Kidney glomerular epithelial cell (primary cell): ENCODE measurements at places on chromosomes 2 and 18.

GRCh38 chr2:33130544-33130943 lies 183.8 kb downstream of the LTBP1 start:
- DNase-seq: no peak

DNA sequence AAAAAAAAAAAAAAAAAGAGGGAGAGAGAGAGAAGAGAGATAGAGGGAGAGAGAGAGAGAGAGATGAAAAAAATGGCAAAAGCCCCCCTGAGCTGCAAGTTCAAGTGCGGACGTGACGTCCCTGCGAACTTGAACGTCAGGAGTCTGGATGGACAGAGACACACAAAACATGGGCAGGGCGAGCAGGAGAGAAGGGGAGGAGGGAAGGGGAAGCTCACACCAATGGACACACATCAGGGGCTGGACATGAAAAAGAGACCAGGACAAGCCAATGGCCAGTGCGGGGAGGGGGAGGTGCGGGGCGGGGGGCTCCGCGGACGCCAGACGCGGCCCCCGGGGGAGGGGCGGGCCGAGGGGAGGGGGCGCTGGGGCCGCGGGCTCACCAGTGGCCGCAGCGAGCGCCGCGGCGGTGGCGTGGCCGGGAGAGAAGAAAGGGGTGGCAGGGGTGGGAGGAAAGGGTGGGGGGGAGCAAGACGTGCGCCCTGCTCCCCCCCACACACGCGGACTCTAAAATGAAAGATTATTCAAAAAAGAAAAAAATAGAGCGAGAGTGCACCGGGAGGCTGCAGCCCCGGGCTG lies at the start of gene BCL11A:
TSS of gene BCL11A (minus strand) at position 160 of the 579 bp plus-strand sequence. CDS start 384 bp downstream, outside the sequence.
- DNase-seq: peak; percentile 54

GRCh38 chr2:69387770-69388481 lies 899 bp upstream of the GFPT1 start:
- no peak for DNase-seq

DNA sequence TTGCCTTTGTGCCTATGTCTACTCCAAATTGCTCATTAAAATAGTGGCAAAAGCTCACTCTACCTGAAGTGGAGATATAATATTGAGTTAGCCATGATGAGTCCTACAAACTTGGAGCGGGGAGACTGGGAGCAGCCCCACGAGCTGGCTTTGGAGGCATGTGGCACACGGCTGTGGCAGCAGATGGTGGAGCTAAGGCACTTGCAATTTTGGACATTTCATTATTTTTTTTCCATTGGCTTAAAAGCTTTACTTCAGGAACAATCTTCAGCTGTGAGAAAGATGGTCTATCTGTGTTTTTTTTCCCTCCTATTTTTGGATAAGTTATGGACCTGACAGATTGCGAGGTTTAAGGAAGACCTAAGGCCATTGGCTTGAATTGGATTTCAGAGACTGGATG lies 578.3 kb downstream of the CMPK2 start:
- no peak for DNase-seq

GRCh38 chr2:59684116-59684770 lies 869.2 kb downstream of the BCL11A start:
- no peak for DNase-seq

DNA sequence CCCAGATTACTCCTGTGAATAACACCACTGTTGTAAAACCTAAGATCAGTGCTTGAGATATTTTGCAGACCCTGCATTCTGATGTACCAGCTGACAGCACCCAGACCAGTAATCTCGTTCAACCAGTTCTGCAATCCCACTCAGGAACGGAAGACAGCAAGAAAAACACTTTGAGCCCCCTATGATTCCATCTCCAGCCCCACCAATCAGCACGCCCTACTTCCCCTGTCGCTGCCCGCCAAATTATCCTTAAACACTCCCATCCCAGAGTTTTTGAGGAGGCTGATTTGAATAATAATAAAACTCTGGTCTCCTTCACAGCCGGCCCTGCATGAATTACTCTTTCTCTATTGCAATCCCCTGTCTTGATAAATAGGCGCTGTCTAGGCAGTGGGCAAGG lies 173.9 kb upstream of the CDH2 start:
- DNase-seq: no peak

- DNase-seq: no peak
Measured at GRCh38 chr2:158484892-158485556, 28.3 kb downstream of the PKP4 start.

DNA sequence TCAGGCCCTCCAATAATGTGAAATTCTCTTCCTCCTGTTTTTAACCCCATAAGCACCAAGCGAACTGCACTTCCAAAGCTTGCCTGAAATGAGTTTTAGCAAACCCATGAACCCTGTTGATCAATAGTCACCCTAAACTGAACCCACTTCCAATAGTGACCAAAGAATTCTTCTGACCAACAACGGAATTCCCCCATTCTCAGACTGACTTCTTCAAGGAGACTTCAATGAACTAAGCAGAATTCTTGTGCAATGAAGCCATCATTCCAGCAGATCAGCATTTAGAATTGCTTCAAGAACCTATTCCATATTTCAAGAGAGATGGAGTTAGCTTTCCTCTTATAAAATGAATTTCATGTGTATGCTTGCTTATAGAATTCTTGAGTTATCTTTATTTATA lies 176.9 kb upstream of the FN1 start:
- peak; percentile 37 for DNase-seq

GRCh38 chr2:16584824-16585540 lies 80.7 kb downstream of the CYRIA start:
- no peak for DNase-seq

DNA sequence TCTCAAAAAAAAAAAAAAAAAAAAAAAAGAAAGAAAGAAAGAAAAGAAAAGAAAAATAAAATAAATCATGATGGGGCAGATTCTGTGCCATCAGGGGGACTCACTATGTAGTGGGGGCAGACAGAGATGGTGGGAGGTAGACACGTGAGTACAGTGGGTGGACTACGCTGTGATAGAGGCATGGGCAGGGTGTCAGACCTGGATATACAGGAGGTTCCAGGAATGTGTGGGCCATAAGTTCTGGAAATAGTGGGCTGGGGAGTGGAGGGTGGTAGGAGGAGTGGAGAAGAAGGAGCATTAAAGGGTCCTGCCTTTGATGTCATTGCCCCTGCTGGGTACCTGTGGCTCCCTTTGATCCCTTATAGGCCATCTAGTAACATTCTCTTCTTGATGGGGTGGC lies 8.8 kb upstream of the WNT6 start:
- no peak for DNase-seq

DNA sequence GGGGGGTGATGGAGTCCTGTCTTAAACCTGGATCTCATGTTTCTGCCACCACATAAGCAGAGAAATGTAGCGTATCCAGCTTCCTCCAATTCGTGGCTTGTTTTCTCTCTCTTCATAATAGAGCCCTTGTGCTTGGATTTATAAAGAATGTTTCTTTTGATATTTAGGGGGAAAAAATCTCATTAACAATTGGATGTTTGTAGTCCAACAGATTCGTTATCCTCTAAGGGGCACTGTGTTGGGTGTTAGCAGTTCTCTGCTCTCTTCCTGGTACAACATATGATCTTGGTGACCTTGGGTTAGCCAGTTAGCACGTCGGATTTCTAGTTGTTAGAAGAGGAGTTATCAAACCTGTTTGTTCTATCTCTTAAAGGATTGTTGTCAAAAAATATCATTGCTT lies 127.8 kb downstream of the FMNL2 start:
- no peak for DNase-seq

- DNase-seq: no peak
Measured at GRCh38 chr2:71461304-71461671, 7.9 kb downstream of the DYSF start.

DNA sequence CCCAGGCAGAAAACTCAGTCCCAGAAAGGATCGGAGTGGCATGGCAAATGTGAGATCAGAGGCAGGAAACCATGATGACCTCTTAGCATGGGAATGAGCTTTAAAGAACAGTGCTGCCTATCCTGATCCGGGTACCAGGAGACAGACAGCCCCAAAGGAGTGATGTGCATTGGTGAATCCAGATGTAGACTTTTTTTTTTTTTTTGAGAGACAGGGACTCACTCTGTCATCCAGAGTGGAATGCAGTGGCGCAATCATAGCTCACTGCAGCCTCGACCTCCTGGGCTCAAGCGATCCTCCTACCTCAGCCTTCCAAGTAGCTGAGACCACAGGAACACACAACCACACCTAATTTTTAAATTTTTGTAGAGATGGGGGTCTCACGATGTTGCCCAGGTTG lies 122.7 kb downstream of the VAPA start:
- no peak for DNase-seq

GRCh38 chr2:191114403-191114886 lies 36.3 kb downstream of the STAT4 start:
- no peak for DNase-seq

- no peak for DNase-seq
Measured at GRCh38 chr2:176834226-176834625, 378.4 kb upstream of the HNRNPA3 start.

DNA sequence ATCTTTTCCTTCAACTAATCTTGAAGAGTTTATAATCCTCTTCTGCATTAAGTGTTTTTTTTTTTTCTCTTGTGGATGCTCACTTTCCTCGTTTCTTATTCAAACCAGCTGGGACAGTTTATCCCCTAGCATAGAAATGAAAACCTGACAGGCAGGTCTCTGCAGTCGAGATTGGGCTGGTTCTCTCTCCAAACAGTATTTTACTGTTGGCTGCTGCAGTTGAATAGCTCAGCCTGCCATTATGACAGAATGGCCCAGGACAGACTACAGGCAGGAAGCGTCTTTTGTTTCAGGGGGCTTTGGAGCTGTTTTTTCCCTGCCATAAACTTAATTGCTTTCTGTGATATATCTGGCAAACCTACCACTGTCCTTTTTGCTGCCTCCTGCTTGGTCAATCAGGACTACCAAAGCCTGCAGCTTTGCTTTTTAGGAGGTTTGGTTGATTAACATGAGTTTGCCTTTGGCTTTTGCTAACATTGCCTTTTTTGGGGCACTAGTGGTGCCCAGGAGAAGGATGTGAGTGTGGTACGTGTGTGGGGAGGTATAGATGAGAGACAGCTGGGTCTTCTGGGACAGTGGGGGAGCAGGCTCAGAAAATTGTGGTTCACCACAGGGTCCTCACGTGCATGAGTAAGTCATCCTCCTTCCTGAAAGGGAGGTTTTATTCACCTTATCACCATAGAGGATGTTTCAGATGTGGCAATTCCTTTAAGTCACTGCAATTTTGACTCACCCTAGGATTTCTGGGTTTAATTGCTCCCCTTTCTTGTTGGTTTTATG lies 128.7 kb downstream of the LYPD6B start:
- no peak for DNase-seq

GRCh38 chr2:102717308-102718018 lies 44.4 kb upstream of the TMEM182 start:
- no peak for DNase-seq

DNA sequence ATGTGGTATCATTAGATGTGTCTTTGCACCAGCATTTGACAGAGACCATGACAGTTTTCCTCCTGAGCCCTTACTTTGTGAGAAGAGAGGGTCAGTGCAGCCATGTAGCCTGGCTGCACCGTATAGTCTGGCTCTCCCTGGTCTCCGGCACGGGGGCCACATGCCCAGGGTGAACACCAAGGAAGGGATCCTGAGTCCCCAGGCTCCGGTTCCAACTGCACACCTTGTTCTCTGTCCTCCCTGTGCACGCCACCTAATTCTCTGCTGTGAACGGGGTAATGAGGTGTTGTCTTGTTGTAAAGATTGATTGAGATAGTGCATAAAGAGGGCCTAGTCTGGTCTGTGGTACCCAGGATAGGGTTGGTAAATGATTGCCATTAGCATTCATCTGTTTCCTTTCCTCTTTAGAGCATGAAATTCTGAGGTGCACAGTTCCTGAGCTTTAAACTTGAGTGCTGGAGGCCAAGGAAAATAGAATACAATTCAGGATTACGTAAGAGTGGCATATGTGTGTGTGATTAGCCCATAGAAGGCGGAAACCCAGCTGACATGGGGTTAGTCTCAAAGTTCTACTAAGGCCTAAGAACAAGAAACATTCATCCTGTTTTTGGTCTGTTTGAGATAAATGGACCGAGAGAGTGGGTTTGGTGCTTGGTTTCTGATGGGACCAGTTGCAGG lies 55.5 kb downstream of the NCK2 start:
- DNase-seq: no peak

GRCh38 chr2:236256366-236256985 lies 7.7 kb downstream of the ASB18 start:
- no peak for DNase-seq

- no peak for DNase-seq
Measured at GRCh38 chr2:168217920-168218319, 29.5 kb downstream of the STK39 start.

GRCh38 chr18:9757827-9758621 lies 49.9 kb downstream of the RAB31 start:
- DNase-seq: no peak

DNA sequence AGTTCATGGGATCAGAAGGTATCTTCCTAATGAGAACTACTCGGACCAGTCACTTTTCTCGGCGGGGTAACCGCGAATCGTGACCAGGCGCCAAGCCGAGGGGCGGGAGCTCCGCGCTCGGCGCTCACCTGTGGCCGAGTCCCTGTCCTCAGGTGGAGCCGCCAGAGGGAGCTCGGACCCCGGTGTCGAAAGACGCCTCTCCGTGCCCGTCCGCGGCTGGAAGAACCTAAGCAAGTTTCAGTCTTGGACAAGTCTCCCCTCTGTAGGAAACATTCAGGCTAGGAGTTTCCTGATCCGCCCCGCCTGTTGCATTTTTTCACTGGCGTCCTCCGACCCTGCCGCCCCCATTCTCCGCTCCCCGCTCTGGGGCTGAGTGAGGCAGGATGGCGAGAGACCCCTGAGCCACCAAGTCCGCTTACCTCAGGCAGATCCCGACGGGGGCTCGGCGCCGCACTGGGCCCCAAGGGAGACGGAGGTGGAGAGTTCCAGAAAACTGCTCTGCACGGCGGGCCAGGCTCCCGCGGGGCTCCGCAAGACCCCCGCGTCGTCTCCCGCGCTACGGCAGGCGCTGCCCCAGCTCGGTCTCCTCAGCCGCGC lies 480 bp downstream of the DSEL start:
- DNase-seq: peak; percentile 86

- DNase-seq: no peak
Measured at GRCh38 chr2:28956415-28956826, 24.7 kb upstream of the TOGARAM2 start.

GRCh38 chr2:8432706-8433336 lies 249.0 kb upstream of the ID2 start:
- no peak for DNase-seq

DNA sequence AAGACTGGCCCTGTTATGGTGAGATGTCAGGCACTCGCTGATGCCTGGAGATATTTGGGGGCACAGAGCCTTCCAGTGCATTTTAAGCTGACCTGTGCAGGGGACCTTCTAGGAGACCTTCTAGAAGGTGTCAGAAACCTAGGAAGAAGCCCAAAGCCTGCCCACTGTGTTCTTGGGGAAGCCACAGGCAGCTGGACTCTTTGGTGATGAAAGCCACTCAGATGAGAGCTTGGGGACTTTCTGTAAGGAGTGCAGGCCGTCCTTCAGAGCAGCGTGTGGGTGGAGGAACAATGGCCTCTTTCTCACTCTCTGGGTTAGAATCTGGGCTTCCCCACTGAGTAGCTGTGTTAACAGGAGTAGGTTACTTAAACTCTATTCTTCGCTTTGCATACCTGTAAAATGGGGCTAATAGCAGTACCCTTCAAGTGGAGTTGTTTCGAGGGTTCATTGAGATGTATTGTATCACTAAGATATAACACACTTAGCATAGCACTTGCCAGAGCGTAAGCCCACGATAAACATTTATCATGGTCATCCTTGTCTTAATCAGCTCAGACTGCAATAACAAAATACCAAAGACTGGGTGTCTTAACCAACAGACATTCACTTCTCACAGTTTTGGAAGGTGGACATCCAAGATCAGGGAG lies 322.3 kb upstream of the EPAS1 start:
- DNase-seq: no peak

GRCh38 chr2:173017646-173018420 lies 57.8 kb upstream of the MAP3K20 start:
- DNase-seq: no peak
